ENCODE measurements at places on chromosomes 5 and 9.

GRCh38 chr5:82584631-82585030, 306.5 kb upstream of the RPS23 start:
- peak; percentile 31 for DNase-seq

DNA sequence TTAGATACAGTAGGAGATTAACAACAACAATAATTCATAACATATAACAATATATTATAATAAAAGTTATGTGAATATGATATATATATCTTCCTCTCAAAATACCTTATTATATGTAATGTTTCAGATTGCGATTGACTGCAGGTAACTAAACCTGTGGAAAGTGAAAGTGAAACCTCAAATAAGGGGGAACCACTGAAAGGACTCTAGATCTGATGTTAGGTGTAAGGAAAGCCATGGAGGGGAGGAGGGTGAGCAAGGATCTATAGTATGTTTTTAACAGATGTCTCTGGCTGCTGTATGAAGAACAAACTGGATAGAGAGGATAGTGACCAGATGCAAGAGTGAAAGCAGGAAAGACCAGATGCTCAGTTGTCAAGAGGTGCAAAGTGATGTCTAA, 5.8 kb upstream of the FSTL4 start:
- DNase-seq: no peak

DNA sequence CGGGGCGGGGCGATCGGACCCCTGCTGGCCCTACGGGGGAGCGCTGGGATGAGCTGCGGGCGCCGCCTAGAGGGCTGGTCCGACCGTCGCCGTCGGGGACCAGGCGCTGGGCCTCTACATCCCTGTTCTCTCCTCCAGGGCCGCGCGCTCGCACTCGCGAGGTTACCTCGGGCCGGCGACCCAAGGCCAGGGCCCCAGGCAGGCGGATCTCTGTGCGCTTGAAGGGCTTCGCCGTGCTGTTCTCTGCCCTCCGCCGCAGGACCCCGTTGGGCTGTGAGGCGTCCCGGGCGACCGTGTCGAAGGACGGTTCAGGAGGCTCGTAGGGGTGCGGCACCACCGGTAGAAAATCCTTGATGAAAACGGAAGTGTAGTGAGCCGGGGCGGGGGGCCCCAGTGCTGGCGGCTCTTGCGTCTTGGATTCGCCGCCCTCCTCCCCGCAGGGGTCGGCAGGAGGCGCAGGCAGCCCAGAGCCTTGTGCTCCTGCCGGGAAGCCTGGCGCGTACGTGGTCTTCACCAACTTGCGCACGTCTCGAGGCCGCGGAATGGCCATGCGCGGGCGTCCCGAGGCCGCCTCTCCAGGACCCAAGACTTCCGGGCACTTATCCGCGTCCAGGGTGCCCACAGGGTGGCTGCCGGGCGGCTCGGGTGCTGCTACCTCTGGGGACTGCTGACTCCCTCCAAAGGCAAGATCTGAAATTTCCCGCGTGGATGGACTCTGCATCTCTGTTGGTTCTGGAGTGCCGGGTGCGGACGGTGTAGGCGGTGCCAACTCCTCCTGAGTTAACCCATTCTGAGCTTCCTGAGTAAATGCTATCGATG, 2.0 kb downstream of the PROB1 start:
- peak; percentile 23 for DNase-seq

- no peak for DNase-seq
Observed at GRCh38 chr9:71955300-71955915, 44.0 kb downstream of the C9orf85 start.

DNA sequence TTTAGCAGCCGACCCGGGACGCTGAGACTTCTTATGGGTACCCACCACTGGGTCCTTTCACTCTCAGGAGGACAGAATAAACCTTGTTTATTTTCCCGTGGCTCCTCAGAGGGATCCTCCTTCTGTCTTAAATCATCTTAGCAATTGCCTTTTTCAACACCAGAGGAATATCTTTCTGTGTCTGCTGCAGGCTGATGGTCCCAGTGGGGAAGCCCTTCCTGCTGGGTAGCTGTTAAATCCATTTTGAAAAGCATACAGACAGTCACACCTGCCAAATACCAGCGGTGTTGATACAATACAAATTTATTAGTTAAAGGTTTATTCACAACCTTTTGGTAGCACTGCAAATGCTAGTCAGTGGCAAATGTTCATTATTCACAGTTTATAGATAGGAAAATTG, 222.9 kb downstream of the AOPEP start:
- DNase-seq: no peak

- DNase-seq: no peak
Observed at GRCh38 chr5:125575171-125575890, 828.9 kb upstream of the ZNF608 start.

GRCh38 chr9:90092508-90092907, 487.7 kb downstream of the GADD45G start:
- DNase-seq: no peak

DNA sequence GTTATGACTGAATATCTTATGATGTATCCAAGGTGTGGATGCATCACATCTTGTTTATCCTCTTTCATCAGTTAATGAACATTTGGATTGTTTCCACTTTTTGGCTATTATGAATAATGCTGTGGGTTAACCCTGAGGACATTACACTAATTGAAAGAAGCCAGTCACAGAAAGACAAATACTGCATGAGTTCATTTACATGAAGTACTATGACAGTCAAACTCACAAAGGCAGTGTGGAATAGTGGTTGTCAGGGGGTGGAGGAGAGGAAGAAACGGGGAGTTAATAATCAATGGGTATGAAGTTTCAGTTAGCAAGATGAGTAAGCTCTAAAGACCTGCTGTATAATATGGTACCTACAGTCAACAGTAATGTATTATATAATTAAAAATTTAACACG, 409.4 kb upstream of the CTNND2 start:
- no peak for DNase-seq

DNA sequence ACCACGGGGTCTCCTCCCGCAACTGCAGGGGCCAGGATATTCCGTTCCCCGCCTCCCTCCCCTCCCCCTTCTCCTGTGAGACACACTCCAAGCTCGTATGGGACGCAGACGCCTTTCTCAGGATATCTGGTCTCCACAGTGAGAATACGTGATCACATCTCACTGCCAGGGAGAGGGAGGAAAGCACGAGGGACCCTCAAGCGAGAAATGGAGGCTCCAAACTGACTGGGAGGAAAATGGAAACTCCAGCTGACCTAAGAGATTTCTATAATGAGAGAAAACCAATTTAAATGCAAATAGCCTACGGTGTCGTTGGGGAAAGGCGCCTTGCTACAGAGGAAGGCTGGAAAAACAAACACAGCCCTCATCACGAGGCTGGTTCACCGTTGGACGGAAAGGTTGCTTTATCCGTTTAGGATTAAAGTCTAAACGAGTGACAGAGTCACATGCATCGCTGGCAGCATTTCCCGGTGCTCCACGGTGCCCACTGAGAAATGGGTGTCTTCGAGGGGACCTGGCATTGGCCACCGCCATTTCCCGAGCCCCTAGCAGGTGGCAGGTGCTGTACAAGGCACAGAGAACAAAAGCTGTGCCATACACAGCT, 116.9 kb upstream of the CPEB4 start:
- no peak for DNase-seq

DNA sequence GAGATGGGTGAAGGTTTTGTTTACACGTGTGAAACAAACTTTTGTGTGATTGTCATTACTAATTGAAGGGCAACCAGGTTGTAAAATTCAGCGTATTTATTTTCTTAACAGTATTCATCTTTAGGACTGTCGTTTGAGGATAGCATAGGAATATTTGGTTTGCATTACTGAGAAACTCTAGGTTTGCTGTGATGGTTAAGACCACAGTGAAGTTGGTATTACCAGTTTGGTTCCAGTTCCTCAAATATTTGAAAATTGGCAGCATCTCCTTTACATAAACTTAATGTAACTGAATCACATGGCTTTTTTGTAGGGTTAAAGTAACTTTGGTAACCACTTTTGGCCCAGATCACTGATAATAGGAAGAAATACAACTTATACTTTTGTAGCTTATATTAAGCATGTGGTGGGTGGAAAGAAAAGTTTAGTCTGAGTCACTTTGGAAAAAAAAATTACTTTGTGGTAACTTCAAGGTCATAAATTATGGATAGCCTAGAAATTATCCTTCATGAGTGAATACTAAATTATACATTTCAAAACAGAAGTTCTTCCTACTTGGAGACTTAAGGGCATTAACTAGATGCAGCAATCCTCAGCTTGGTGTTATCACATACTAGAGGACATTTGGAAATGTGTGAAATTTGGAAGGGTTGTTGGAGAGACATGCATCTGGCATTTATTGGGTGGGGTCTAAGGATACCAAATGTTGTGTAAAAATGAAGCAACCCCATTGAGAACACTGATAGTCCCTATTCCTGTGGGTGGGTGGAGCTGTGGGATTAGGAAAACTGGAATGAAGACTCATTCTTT, 33.9 kb downstream of the G3BP1 start:
- no peak for DNase-seq

GRCh38 chr5:66561256-66561990, 34.8 kb upstream of the MAST4 start:
- DNase-seq: no peak

DNA sequence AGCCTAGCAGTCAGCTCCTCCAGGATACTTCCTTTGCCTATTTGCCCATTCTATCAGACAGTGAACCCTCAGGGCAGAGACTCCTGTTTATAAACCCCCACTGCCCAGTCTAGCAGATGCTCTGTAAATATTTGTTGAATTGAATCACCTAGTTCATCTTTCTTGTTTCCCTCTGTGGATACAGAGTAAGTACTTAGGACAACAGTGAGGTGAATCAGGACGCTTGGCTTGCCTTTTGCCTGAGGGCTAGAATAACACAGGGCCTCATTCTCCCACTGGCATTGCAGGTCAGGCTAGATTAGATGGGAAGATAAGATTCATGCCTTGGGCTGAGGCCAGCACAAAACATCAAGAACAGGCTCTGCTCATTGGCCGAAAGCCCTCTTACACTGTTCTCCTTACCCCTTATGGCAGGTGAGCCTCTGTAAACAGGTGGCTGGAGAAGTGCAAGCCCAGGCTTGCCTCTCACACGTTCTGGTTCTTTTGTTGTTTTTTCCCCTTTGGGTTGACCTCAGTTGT, 22.2 kb downstream of the TNFSF8 start:
- DNase-seq: no peak

DNA sequence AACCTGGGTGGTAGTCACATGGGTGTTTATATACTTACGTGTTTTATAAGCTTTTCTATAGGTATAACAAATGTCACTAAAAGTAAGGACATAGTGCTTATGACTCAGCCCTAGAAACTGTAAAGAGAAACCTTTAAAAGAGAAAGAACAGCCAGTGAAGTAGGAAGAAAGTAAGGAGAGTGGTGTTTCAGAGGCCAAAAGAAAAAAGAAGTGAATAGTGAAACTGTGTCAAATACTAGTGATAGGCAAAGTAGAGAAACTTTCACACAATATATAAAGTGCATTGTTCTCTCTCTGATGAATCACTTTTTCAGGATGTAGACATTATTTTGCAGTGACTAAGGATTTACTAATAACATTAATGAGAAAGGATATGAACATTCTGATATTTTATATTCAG, 74.2 kb upstream of the SUSD1 start:
- DNase-seq: no peak

GRCh38 chr5:158798140-158798539, 301.6 kb downstream of the EBF1 start:
- no peak for DNase-seq

DNA sequence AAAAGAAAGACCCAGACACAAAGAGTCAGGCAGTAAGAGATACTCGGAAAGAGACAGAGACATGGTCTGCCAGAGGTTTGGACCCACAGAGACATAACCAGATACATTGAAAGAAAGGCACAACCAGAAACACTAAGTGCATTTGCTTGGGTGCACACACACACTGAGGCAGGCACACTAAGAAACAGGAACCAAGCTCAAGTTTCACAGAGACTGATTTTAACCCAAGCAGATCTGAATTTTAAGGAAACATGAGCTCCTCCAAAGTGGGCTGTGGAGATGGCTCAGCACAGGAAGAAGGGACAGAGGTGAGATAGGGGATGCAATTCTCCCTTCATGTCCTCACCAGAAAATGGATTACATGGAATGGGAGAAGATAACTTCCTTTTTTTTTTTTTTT, 9.5 kb downstream of the AQP3 start:
- no peak for DNase-seq

GRCh38 chr5:153358315-153358976, 132.0 kb upstream of the GRIA1 start:
- DNase-seq: no peak

DNA sequence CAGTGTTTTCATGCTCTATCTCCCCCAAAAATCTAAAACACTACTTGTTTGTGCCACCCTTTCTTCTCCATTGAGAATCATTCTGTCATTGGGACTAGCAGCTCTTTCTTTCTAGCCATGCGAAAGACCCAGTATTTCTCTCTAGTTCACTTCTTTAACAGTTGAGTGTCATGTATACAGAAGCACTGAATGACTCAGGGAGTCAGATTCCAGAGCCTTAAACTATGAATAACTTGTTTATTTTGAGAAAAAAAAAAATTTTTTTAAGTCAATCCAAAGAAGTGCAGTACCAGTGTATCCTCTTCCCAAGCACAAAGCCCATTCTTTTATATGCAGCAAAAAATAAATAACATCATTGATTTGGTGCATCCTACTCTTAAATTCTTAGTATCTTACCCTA, 415.4 kb upstream of the GRAMD2B start:
- no peak for DNase-seq

DNA sequence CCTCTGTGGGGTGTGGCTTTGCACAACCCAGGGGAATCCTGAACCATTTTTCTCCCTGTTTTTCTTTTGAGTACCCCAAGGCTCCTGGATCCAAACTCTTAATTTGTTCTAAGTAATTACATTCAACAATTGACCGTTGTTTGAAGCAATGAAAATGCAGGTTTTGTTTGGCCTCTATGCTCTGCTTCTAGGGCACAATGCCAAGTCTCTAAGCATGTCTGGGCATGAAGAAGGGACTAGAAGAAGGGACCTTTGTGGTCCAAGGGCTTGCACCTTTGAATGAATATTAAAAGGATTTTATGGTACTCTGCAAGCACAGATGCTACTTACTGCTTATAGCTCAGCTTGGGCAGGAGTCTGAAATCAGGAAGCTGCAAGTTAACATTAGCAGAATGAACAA, 6.6 kb upstream of the ENC1 start:
- no peak for DNase-seq

- no peak for DNase-seq
Observed at GRCh38 chr5:116881921-116882531, 307.4 kb upstream of the SEMA6A start.

DNA sequence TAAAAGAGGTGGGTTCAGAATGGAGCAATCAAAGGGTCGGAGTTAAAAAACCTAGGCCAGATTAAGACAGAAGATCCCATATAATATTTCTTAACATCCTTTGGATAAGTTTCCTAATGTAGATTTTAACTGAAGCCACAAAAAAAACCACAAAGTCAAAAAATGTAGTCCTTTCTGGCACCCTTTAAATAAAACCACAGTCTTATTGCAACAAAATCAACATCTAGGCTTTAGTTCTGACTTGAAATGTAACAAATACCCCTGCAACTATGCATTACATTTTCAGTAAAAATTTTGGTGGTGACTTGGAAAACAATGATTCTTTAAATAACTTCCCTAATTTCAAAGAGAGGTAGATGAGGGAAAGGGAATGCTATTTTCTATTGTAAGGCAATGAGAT, 109.2 kb downstream of the PSAT1 start:
- no peak for DNase-seq

Data from substantia nigra (tissue), 51 donors.